NK-92 treated with Interleukin-12 subunit alpha and Interleukin-12 subunit beta, amount 100 ng/mL, for 24 hours (cell line): ENCODE measurements at places on chromosomes 13 and 19.

DNA sequence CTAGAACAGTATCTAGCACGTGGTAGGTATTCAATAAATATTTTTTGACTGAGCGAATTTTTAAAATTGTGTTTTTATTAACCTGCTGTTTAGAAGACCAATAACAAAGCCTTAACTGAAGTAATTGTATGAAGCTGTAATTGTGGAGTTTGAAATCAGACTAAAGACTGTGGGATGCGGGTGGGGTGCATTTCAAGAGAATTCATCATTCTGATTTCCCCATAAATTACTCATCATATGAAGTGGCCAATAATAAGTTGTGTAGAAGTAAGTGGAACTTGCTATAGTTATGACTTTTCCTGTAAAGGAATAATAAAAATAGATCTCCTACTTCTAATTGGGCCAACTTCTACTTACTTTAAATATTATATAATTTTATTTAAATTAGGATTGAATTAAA lies 449.3 kb downstream of the PCDH9 start:
- no peak for DNase-seq

- no peak for DNase-seq
Observed at GRCh38 chr13:75771818-75772217, 135.7 kb downstream of the LMO7 start.

DNA sequence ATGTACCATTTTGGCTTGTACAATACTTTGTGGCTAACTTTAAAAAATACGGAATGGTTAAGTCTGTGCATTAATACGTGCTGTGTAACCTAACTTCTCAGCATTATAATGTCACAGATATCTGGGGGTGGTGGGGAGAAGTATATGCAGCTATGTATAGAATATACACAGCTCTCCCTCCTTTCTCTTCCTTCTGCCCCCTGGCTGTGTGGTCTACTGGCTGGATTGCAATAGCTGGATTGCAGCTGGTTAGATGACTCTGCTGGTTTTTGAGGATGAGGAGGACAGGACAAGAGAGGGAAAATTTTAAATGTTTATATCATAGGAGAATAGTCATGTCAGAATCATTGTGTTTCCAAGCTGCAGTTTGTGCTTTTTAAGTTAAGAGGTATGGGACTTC lies 9.7 kb downstream of the RNASEH2B start:
- DNase-seq = no peak

- no peak for DNase-seq
Observed at GRCh38 chr13:32659736-32660135, 73.5 kb downstream of the PDS5B start.

DNA sequence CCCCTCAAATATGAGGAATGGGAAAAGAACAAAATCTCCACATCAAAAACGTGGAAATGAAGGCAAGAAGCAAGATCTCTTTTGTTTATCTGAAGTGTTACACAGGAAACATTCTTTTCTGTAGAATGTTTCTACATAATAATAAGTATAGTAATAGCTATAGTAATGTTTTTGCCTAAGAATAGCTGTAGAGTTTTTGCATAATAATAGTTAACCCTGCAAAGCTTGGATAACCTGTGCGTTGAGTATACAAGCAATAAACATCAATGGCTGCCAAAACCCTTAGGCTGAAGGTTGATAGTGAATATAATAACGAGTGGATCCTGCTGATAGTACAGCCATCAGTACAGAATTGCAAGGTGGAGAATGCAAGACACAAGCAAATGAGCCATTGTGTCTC lies 11.1 kb upstream of the LILRA5 start:
- DNase-seq = no peak

GRCh38 chr13:77865622-77866021 lies 53.0 kb downstream of the EDNRB start:
- no peak for DNase-seq

DNA sequence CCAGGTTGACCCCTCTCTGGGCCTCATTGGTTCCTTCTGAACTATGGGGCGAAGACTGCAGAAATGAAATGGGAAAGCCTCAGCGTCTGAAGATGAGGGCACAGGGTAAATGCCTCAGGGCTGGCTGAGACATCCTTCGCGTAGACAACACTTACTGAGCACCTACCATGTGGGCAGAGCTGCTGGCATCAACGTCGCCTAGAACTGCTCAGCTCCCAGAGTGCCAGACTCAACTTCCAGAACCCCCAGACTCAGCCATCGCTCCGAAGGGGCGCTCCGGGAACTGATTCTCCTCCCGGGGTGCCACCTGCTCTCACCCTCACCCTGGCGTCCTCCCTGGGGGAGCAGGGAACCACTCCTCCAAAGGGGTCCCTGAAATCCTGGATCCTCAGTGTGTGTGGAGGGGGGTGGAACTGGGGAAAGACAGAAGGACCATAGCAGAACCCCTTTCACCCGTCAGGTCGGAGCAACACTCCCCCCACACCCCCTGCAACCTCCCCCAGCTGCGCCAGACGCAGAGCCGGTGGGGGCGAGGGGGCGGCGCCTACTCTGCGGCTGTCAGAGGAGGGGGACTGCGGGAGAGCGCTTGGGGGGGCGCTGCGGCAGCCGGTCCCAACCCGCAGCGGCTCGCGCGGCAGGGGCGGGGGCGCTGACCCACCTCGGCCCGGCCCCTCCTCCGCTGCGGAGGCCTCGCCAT lies 8.2 kb upstream of the NFIC start:
- DNase-seq = no peak

DNA sequence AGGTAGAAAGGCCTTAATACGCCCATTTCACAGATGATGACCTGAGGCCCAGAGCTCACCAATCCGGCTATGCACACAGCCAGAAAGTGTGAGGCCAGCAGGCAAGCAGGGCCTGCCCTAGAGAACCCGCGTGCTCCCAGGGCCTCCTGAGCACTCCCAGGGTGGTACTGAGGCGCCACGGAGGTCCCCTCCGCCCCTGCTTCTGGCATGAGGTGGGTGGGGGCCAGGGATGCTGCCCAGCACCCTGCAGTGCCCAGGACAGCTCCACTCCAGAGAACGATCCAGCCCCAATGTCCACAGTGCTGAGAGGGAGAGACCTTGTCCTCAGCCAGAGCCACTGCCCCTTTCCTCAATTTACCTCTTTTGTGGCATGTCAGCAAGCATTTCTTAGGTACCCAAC lies 13.9 kb downstream of the SGTA start:
- DNase-seq = no peak

DNA sequence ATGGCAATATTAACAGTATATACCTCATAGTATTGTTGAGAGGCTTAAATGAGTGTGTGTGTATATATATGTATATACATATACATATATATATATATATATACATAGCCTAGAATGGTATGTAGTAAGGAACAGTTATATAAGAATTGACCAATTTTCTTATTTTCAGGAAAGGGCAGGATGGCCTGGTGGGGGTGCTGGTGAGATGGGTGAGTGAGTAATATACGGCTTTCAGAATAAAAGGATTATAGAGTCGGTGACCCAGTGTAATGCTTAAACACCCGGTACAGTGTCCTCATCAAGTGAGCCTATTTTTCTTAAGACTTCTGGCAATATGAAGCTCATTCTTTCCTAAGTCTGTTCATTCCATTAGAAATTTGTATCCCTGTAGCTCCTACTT lies 11.7 kb upstream of the FAM216B start:
- no peak for DNase-seq
